Peyer's patch (tissue), 4 donors: ENCODE measurements at places on chromosomes 7 and 10.
A peak's percentile ranks its signal among the peaks of the same experiment; 100 is the strongest.

DNA sequence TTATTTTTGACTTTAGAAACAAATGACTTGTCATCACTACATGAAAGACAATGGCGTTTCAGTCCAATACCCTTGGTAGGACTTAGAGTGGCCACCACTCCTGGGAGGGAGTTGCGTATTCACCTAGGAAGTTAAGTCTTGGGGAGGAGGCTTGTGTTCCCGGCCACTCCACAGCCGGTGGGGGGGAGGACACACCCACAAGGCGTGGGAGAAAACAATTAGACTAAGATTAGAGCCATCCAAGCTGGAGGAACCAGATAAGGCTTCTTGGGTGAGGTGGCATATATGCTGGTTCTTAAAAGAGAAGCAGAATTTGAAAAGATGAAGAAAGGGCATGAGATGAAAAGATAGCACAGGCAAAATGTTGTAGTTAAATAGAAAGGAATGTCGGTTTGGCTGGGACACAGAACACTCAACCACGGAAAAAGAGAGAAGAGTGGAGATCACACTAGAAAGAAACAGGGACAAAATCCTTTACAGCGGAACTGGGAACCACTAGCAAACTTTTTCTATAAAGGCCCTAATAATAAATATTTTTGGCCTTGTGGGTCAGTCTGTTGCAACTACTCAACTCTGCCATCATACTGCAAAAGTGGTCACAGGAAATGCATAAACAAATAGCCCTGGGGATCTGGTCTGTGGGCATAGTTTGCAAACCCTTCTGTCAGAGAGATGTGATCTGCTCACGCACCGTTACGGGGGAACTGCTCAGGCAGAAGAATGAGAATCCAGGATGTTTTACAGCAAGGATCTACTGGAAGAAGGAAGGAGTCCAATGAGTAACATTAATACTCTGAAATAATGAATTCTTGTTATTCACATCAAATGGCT is 651.8 kb downstream of the PARD3 start:
- no peak for DNase-seq

- no peak for DNase-seq
Measured at GRCh38 chr7:46318276-46318675, 397.2 kb upstream of the IGFBP3 start.

- DNase-seq: peak; percentile 62
Measured at GRCh38 chr7:98357751-98358161, 43.1 kb downstream of the BAIAP2L1 start.

DNA sequence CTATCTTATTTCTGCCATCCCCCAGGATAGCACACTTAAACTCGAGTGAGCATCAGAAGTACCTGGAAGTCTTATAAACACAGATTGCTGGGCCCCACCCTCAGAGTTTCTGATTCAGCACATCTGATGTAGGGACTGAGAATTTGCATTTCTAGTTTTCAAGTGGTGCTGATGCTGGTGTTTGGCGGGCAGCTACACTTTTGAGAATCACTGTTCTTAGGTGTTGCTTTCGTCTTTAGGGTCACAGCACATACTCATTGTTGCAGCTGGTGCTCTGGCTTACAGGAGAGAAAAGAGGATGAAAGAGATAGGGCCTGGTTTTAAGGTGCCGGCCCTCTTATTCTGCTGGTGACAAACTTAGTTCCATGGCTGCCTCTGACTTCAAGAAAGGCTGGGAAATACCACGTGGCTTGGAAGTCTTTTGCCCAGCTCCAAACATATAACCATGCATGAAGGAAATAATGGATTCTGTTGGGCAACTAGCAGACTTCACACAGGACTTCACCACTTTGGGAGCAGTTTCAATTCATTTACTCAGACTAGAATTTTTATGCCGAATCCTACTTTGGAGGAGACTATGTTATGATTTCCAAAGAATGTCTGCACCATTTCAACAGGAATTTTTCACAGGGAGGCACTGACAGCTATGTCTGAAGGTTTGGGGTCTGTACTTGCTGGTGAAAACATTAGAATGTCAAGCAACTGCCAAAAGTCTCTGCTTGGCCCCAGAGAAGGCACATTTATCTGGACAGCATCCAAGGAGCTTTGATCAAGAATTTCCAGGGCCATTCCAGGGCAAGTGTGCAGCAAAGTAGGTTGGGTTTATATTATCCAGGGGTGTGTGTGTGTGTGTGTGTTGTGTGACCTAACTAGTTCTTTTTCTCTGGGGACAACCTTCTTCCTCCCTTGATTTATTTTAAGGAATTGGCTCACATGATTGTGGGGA is 6.9 kb upstream of the MINDY4 start:
- DNase-seq: no peak

- no peak for DNase-seq
Measured at GRCh38 chr10:113665806-113666354, 2.0 kb upstream of the NRAP start.

DNA sequence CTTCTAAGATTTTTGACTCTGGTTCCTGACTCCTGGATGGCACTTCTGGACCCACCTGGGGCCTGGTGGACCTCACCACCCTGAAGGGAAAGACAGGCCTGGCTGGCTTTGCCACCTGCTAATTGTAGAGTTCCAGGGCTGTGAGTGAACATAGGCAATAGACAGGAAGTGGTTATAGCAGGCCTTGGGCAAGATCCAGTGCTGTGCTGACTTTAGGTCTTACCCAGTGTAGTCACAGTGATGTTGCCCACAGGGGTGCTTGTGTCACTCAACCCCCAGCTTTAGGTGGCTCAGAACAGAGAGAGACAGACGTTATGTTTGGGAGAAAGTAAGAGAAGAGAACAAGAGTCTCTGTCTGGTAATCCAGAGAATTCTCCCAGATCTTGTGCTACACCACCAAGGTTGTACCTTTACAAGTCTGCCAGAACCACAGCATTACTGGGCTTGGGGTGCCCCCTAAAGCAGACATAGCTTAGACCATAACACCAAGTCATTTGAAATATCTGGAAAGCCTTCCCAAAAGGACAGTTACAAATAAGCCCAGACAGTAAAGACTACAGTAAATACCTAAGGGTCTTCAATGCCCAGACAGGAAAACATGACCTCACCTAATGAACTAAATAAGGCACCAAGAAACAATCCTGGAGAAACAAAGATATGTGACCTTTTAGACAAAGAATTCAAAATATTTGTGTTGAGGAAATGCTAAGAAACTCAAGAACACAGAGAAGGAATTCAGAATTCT is 303.4 kb downstream of the PCLO start:
- no peak for DNase-seq

DNA sequence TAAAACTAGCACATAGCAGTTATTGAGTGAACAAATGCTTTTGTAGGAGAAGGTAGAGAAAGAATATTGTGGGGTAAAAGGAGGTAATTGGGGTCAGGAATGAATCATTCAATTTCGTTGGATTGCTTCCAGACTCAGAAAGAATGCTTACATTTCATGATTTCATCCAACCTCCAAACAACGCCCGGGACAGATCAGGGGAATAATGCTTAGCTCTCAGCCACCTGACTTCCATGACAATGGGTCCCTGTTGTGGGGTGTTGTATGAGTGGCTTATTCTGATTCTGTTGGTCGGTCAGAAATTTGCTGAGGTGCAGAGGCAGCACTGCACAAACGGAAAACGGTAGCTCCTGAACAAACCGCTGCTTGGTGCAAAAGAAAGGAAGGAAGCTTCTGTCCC is 24.0 kb upstream of the INPP5F start:
- DNase-seq: no peak

DNA sequence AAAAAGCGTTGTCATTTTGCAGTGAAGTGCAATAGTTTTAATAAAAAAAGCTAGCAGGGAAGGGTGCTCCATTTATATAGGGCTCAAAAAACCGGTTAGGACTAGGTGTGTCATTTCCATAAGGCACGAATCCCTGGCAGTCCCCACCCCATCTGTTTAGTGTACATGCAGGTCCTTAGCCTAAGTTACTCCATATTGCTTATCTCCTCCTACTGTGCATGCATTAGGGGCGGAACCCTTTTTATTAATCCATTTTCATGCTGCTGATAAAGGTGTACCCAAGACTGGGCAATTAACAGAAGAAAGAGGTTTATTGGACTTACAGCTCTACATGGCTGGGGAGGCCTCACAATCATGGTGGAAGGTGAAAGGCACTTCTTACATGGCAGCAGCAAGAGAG is 301.4 kb downstream of the ABCA13 start:
- no peak for DNase-seq

DNA sequence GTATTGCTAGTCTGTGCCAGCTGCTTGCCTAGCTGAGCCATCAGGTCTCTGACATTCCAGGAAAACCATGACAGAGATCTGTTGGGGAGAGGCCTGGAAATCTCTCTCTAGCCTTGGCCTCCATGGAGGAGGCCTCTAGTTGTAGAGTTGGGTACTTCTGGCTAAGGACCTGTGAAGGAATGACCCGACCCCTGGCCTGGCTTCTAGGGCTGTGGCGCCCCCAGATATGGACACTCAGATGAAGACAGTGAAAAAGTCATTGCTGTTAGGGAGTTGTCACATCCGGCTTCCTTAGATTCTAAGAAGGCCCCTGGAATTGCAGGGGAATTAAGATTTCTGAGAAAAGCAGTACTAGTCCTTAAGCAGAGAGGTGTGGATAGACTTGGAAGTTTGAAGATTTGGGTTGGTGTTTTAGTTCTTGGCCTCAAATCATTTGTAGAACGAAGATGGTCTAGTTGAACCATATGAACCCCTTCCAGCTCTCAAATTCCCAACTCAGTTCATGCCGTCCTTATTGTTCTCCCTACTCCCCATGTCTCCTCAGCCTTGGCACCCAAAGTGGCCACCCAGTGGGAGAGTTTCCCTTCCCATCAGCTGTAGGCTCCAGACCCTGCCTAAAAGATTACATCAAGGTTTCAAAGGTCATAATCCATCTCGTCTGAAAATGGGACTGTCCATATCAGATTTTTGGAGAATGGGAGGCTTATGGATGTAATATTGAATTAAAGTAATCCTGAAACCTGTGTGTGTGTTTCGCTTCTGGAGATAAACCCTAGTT is 7.0 kb downstream of the HHEX start:
- DNase-seq: no peak

DNA sequence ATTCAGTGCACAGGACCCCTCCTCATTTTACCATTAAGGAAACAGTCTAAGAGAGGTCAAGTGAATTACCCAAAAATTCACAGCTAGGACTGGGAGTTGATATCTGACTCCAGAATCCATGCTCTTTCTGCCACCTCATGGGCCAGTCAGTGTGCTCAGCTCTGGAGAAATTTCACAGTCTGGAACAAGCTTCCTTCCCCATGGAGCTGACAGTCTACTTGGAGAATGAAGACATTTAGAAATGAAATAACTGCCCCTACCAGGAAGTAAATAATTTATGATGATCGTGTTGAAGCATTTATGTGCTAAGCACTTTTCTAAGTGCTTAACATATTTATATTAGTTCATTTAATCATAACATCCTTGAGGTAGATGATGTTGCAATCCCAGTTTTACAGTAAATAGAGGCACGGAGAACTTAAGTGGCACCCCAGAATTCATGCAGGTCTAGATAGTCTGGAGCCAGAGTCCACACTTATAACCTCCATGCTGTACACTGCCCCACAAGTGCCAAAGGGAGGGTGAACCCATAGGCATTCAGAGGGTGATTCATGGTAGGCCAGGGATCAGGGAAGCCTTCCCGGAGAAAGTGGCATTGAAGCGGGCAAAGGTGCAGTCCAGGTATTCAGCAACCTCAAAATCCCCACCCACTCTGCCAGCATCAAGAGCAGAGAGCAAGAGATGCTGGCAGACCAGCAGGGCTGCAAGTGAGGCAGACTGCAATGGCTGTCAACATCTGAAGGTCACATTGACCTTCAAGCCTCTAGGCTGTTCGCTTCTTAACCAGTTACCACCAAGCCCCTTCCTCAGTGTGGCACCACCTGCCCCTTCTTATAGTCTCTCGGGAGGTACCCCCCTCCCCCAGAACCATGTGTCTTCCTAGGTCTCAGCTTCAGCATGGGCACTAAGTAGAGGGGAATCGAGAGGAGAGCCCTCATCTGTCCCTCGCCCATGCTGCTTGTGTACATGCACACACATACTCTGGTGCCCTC is 38.4 kb upstream of the LRRC4 start:
- no peak for DNase-seq

DNA sequence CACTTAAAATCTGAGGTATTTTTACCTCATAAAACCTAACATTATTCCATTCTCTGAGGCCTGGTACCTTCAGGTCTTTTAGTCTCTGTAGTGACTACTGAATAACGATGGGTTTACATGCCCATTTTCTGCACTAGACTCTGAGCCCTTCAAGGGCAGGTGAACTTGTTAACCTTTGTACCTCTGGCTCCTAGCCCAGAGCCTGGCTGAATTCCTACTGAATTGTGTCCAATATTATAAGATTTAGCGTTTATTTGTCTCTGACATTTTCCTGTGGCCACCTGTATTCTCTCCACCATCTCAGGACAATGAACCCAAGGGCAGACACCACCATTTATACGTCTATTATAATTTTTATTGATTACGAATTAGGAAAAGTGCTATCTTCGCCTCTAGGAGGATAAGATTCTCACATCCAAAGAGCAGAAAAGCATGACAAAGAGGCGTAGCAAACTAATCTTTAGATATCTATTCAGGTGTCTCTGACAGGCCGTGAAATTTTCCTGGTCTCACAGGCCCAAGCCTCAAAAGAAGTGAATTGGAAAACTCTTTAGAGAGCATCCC is 27.9 kb upstream of the HNRNPH3 start:
- no peak for DNase-seq

DNA sequence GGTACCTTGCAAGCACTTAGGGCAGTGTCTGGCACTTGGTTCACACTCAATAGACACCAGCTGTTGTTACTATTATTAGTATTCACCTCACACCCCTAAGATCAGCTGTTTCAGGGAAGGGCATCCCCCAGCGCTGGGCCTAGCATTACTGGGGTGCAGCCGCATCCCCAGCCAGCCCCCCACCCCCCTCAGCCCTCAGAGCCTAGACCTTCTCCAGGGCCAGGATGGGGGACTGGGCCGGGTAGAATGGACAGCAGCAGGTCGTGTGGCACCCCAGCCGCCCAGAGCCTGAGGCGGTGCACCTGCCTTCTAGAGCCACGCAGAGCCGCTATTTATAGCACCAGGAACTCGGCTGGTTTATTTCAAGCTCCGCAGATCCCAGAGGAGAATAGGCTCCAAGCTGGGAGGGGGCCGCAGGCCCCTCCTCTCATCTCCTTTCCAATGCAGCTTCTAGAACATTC is 60.5 kb downstream of the GTF2IRD1 start:
- DNase-seq: no peak
